ENCODE measurements at places on chromosomes 16 and 17.

- no peak for DNase-seq
These were observed 1.2 kb downstream of the LAT start for GRCh38 chr16:28986046-28986445.

DNA sequence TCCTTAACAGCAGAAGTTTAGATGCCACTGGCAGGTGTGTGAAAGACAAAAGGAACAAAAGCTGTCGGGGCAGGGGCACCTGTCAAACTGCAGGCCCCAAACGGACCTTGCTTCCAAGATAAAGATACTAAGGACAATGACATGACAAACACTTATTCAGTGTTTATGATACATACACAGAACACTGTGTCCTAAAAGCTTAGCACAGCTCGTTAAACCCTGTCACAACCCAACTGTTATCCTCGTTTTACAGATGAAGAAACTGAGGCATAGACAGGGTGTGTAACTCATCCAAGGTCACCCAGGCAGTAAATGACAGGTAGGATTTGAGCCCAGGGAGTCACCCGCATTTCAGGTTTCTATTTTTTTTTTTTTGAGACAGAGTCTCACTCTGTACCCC, 9.6 kb downstream of the SDK2 start:
- DNase-seq = no peak

DNA sequence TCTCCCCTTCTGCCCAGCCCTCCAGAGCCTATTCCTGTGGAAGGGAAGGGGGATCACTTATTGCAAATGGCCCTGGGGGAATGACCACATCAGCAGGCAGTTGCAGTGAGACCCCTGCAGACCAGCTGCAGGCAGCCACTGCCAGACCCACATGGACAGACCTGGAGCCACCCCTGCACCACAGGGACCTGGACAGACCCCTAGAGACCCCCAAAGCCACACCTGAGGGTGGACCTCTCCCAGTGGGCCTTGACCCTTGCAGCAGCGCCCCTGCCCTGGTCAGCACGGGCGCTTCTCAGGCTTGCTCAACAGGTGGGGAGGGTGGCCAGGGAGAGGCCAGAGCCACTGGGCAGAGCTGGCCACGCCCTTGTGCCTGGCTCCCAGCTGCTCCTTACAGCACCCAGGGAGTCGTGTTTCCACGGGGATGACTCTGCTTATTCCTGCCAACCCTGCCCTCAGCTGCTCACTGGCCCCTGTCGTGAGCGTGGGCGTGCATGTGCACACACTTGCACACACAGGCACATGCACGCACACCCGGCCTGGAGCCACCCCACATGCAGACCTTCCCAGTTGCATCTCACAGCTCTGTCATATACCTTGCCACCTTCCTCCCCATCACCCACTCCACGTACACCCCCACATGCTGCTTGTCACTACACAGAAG, 1.3 kb upstream of the SCN4A start:
- no peak for DNase-seq

GRCh38 chr17:38870259-38871165, 654 bp downstream of the LASP1 start:
- DNase-seq = peak; percentile 32

All from stimulated activated CD8-positive, alpha-beta memory T cell treated with anti-CD3 and anti-CD28 coated beads, Interleukin-4, amount 100 ng/mL, for 1 hour (primary cell).